ENCODE measurements at places on chromosomes 5 and 9.

DNA sequence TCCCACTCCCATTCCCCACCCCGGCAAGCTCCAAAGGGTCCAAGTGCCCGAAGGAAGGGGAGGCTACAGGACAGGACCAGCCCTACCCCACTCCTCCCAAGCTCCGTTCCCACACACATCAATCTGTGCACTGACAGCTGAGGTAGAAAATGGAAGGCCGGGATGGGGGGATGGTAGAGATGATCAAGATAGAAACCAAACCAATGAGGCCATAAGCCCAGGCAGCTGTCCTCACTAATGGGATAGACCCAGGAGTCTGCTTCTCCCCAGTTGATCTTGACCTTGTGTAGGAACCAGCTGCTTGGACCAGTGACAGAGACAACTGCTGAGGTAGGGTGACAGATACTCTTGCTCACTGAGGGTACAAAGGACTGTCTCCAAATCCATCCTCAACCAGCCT is 38.6 kb downstream of the B4GALT1 start:
- no peak for DNase-seq

GRCh38 chr9:116641292-116642059 is 45.6 kb upstream of the TRIM32 start:
- DNase-seq: no peak

GRCh38 chr5:19001539-19001938 is 986.5 kb downstream of the CDH18 start:
- no peak for DNase-seq

DNA sequence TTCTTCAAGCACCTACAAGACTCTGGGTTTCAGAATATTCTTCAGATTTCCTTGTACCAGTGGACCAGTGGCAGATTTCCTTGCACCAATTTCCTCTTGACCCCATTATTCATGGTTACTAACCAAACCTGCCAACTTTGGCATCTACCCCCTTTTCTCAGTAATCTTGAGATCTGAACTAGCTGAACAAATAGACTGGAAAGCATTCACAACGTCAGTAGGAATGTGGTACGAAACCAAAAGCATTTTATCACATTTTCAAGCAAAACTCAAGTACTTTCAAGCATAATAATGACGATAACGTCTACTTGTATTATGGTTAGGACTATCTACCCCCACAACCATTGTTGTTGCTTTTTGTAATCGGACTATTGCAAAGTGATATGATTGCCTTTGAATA is 1217.3 kb downstream of the PTPRD start:
- DNase-seq: no peak

DNA sequence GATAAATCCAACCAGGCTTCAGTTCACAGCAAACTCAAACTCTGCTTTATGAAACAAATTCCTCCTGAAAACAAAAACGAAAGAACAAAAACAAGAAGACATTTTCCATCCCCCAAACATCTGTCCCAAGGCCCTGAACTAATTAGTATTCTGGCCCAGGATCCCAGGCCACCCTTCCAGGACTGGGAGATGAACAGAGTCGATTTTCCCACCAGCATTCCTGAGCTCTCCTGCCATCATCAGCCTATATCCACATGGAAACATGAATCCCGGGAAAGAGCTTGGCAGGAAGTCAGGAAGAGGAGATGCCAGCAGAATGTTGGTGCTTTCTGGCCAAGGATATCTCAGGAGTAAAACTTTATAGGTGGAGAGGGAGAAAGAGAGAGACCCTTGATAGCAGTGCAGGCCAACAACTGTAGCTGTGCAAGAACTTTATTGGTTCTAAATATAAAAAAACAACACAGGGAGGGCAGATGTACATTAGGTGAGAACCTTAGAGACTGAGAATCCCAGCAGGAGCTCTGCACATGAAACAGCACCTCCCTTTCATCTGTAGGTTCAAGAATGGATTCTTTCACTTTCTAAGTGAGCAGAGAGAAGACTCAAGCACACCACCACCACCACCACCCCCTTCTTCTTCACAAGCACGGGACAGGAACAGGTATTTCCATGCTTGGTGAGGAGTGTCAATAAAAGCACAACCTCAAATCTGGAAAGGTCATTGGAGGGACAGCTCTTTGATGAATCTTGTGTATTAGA is 190.7 kb upstream of the TAS2R1 start:
- no peak for DNase-seq

GRCh38 chr5:62731022-62731421 is 152.4 kb downstream of the LRRC70 start:
- no peak for DNase-seq

DNA sequence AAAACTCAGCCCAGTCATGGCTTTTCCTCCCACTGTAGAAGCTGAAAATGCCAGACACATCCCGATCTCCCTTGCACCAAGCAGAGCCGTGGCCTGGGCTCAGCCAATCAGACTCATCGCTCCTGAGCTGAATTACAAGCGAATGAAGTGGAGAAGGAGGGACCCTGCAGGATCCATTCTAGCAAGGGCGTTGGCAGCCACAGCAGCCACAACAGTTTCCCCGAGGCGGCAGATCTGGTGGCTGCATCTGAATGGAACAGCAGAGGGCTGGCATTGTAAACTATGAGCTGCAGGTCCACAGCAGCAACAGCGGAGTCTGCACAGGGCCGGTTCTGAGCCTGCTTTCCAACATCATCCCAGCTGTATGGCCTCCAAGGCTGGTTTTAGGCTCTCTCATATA is 23.8 kb downstream of the ALG2 start:
- DNase-seq: no peak

GRCh38 chr9:138022756-138023393 is 145.3 kb downstream of the CACNA1B start:
- DNase-seq: no peak

DNA sequence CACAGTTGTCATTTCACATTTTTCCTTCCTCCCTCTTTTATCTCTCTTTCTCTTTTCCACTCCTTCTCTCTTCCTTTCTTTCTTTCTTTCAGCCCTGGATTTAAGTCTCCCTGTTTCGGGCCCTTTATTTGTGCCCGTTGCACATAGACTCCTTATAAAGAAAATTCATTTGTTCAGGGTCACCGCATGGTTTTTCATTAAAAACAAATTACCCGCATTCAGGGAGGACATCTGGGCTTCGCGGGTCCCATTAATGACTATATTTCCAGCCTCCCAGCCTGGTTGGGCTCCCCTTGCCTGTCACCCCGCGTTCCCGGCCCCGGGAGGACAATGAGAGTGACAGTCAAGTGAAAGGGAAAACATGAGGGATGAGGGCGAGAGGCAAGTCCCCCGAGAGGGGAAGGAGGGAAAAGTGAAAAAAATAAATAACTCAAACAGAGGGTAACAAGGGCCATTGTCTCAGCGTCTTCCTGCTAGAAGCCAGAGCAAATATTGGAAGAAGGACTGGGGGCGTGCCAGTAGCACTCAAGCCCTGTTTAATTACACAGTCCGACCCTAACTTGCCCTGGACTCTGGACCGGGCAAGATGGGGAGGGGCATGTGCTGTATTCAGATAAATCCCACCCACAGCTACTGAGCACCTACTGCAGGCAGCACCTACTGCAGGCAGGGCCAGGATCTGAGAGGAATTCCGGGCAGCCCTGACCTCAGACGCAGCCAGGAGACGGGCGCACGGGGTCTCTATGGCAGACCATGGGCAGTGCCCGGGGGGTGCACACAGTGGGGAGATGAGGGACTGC is 166.2 kb downstream of the PAX5 start:
- DNase-seq: peak; percentile 82

GRCh38 chr5:154411338-154411737 is 34.5 kb upstream of the SAP30L start:
- no peak for DNase-seq

GRCh38 chr9:9061627-9062026 is 1262.0 kb upstream of the DMAC1 start:
- no peak for DNase-seq

DNA sequence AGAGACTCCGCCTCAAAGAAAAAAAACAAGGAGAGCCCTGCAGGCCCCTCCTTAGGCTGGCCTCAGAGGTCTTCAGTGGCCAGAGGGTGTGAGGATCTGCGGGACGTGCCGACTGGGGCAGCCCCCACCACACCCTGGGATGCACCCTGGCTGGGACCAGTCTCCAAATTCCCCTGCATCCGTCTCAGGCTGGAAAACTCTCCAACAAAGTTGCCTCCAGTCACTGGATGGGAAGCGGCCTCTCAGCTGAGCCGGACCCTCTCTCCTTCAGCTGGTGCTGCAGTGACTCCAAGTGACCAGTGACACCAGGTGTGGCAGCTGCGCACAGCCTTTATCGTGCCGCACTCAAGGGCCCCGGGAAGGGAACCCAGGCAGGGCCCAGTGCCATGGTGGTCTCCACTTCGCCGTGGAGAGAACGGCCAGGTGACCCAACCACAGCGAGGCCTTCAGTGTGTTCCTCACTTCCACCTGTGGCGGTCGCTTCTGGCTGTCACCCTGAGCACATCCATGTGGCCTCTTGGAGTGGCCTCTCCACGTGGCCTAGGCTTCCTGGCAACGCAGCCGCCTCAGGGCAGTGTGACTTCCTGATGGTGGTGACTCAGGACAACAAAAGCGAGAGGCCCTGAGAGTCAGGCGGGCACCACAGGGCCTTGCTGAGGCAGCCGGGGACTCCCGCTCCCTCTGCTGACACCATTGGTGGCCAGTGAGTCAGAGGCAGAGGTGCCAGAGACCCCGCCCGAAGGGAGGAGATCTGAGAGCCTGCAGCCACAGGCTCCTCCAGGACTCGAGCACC is 19.3 kb upstream of the CAMSAP1 start:
- no peak for DNase-seq

- DNase-seq: peak; percentile 38
Measured at GRCh38 chr9:33186457-33187168, 19.5 kb upstream of the B4GALT1 start.

DNA sequence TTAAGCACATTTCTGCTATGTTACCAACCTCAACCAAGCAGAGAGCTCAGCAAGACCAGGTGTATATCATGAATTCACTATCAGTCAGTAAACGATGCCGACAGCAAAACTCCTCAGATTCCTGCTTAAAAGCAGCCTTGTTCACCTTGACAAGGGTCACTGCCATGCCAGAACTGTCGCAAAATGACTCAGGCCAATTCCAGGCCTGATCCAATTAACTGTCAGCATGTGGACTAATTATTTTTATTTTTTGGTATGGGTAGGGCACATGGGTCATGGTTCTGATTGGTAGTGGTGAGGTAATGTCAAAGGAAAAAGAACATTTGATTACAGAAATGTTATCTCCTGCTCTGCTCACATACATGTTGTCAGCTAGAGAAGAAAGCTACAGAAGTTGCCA is 214.2 kb upstream of the OTULINL start:
- DNase-seq: no peak

GRCh38 chr5:109451146-109451545 is 41.4 kb upstream of the PJA2 start:
- no peak for DNase-seq

DNA sequence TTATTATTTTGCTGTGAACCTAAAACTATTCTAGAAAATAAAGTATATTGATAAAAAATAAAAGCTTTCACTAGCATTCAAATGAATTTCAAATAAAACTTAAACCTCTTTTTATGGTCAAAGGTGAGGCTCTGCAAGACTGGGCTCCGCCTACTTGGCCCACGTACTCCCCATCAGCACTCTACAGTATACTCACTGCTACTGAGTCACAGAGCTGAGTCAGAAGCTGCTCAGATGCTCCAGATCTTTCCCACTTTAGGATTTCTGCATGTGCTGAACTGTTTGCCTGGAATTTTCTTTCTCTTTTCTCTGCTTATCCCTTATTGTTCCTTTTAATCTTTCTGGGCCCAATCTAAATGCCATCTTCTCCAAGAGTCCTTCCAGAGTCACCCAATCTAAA is 331.9 kb upstream of the CCNG1 start:
- DNase-seq: no peak

Measured in transverse colon (tissue), 4 donors.